Naive thymus-derived CD4-positive, alpha-beta T cell (primary cell): ENCODE measurements at places on chromosomes 11 and 22.

DNA sequence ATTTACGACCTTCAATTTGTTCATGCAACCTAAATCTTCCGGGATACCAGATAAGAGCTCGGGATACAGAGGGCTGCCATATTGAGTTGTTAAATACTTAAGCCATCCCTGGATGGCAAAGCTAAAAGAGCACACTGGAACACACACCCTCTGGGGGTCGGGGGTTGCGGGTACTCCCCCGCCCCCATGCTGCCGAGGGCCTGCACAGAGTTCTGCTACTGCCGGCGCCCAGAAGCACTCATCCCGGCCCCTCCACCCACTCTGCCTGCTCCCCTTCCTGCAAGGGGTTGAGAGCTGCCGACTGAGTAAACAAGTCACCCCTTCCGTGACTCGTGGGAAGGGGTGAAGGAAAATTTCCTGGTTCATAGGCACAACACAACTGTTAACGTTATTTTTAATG is 9.3 kb upstream of the MMP13 start:
- no peak for DNase-seq

- peak; percentile 37 for DNase-seq
Measured at GRCh38 chr11:61777234-61778090, 14.9 kb downstream of the TMEM258 start.

DNA sequence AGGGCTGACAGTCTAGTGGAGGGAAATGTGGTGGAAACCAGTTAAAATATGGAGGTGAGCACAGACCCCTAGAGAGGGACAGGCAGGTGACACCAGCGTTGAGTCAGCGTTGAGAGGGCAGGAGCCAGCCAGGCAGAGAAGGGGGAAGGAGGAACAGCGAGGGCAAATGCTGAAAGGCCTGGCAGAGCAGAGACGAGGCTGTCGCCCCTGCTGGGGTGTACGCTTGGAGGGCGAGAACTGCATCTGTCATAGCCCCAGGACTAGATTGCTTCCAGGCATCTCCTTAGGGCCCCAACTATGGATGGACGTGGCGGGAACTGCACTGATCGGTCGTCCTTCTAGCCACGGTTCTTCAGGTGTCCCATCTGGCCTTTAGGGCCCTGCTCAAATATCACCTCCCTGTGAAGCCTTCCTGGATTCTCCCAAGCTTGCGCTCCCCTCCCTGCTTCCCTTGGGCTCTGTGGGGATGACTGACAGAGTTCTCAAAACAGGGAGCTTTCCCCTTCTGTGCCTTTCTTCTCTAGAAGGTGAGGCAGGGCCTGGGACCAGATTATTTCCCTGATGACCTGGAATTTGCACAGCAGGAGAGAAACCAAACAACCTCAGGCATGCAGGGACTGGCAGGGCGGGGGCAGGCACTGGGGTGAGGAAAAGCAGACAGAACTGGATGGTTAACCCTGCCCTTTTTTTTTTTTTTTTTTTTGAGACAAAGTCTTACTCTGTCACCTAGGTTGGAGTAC is 11.1 kb downstream of the SYNGR1 start:
- no peak for DNase-seq

DNA sequence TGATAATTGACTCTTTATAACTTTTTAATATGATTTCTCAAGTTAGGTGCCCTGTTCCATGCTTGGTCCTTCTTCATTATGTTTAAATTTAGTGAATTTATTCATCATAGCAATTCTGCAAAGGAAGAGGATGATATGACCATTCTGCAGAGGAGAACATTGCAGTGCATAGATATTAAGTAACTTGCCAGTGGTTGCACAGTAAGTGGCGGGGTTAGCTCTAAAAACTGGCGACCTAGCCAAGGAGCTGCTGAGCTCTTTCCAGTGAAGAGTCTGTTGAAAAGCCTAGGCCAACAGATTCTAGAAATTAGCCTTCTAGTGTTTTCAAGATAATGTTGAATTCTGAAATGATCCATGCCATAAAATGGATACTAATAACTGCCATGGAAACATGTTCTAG is 4.6 kb downstream of the EWSR1 start:
- DNase-seq = no peak

- no peak for DNase-seq
Measured at GRCh38 chr11:2687223-2687530, 12.6 kb downstream of the KCNQ1OT1 start.

DNA sequence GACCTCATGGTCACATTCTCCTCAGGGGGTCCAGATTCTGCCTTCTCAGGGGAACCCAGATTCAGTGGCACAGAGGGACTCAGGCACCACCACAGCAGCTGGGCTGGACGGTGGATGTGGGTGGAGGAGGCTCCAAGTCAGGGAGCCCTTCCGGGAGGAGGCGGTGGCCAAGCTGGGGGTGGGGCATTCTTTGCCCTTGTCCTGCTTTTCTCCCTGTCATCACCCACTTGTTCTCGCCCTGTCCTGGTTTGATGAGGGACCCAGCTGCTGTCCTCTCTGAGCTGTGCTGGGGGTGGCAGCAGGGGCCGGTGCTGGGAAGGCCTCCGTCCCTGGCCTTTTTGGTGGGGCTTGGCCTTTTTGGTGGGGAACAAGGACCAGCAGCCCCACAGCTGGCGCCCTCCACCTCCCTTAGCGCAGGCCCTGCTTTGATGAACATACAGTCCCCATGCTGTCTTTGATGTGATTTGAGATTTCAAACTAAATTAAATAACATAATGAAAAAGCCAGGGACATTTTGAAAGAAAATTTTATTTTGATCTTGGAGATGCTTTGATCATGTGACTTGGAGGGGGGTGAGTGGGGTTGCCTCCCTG is 1168.2 kb downstream of the BRD1 start:
- DNase-seq = no peak

DNA sequence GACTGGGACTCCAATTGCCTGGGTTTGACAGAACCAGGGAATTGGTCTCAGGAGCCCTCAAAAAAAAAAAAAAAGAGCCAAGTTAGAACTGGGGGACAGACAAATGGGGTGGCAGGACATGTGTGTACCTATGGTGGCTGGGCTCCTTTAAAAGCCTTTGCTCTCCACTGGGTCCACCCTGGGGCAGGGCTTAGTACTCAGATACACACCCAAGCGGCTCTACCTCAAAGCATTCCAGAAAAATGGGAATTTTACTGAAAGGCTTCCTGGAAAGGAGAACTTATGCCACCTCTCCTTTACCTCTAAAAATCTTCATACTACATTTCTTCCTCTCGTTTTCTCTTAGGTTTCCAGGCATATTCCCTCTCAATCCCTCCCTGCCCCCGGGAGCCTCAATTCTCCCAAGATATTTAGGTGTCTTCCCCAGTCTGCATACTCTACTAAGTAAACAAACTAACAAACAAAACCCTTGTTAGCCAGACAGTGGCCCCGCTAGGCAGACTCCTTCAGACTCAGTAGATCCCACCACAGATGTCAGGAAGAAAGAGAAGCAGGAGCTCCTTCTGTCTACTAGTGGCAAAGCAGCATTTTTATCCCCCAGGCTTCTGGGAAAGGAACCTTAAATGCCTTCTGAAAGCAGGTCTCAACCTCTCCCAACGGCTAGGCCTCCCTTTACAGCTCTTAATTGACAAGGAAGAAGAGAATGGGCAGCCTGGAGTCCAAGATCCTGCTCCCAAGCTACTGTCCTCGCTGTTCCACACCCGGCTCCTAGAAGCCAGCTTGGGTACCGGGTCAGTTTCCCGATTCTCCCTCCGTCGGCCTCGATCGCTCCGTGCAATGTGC is 653 bp downstream of the PCSK7 start:
- DNase-seq = no peak

DNA sequence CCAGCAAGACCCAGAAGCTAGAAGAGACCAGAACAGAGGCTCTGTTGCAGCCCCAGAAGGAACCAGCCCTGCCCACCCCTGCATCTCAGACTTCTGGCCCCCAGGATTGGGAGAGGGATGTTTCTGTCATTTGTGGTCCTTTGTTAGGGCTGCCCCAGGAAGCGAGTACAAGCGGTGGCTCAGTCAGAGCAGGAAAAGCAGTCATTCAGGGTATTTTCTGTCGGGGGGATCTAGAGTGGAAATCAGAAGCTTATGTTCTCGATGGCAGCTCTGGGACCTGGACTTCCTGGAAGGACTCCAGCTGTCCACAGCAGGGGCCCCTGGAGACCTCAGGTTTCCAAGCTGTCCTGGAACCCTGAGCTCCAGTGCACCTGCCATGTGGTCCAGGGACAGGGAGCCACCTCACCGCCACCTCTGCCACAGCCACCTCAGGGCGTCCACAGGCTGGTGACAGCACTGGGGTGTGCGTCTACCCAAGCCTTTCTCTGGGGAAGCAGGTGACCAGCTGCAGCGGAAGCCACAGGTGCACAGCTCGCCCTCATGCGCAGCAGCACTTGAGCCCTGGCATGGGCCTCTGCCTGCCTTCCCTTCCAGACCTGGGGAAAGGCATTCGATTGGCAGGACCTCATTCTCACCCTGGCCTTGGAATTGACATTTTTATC is 2.6 kb downstream of the KRTAP5-5 start:
- DNase-seq = no peak

GRCh38 chr11:27786331-27786730 is 86.1 kb upstream of the BDNF start:
- DNase-seq = no peak

- DNase-seq = no peak
Measured at GRCh38 chr11:35271031-35271430, 132.1 kb downstream of the CD44 start.

DNA sequence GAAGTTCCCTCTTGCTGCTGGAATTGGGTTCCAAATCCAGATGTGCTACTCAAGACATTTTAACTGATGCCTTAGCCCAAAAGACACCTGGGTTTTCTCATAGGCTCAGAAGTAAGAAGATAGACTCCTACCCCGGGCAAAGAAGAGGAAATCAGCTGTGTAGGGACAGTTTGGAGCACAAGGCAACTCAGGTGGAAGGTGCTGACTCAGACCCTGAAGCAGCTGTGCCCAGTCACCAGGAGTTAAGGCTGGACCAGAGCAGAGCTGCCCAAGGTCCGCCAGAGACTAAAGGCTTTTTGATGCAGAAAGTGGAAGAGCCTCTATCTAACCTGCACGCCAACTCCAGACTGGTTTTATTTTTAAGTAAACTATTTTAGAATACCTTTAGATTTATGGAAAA is 20.6 kb upstream of the RAB1B start:
- DNase-seq = no peak

DNA sequence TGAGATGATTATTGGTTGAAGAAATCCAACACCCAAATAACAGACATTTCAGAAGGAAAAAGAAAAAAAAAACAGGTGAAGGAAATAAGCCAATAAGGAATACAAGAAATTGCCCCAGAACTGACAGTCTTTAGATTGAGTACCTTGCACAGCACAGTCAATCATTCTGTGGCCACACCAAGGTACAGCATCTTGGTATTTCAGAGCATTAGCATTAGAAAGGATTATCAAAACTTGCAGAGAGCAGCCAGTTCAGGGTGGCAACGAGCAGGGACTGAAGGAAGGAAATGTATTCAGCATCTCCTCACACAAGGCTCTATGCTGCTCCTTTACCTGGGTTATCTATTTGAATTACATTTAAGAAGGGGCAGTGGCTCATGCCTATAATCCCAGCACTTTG is 2.1 kb downstream of the ADA2 start:
- peak; percentile 25 for DNase-seq

DNA sequence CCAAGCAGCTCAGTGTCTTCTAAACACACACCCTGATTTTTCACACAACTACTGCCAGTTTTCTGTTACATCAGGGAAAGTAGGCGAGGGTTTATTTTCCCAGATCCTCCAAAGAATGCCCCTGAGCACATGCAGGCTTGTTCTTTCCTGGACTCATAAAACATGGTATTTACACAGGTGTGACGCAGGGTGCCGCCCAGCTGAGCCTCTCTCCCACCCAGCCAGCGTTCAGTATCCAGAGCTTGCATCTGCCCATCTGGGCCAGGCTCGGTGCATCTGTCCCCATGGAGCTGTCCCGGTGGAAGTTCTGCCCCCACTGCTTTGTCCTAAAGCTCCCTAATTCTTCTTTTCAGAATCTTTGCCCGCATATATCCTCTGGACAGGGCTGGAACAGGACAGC is 44.8 kb upstream of the ISX start:
- DNase-seq = no peak

DNA sequence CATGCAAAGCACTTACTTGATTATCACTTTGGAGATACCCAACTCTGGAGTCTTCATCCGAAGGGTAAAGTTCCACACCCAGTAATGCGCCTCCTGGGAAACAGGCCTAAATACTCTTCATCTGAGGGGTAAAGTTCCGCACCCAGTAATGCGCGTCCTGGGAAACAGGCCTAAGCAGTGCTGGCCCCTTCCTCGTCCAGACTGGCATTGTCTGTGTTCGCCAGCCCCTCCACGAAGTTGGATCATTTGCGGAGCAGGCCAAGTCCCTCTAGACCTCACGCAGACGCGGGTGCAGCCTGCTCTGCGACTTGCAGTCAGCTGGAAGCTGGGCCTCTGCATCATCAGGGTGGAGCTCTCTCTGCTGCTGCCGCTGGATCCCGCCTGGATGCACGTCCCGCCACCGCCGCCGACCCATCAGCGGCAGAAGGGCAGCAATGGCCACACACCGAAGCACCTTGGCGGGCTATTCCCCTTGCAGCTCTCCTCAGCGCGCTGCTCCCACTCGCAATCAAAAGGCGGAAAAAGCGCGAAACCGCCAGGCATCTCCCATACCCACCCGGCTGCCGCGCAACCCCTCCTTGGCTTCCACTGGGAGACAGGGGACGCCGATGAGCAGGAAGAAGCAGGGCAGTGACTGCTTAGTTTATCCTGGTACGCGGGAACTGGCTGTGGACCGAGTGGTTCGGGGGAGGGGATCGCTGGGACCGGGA is 34.1 kb upstream of the GLYATL1 start:
- no peak for DNase-seq

GRCh38 chr11:827146-827896 is 398 bp upstream of the CRACR2B start:
- no peak for DNase-seq

- DNase-seq = no peak
Measured at GRCh38 chr11:64094463-64095260, 58.9 kb downstream of the FLRT1 start.

GRCh38 chr11:107864591-107864990 is 6.0 kb upstream of the SLC35F2 start:
- no peak for DNase-seq

DNA sequence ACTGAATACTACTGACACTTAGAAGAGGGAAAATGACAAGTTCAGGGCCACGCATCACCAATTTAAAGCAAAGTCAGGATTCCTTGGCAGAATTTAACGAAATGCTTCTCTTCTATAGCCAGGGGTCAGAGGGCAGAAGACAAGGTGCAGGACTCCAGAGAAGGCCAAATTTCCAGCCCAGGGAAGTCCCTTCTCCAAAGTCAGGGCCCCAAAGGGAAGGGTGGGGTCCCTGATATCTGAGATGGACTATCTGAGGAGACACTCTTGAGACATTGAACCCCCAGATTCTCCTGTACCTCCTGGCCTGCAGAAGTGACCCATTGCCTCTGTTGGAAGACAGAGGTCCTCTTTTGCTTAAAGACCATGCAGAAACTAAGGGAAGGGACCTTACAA is 91.2 kb downstream of the RPS6KA4 start:
- DNase-seq = no peak
